ENCODE measurements at places on chromosomes 3 and 15.

DNA sequence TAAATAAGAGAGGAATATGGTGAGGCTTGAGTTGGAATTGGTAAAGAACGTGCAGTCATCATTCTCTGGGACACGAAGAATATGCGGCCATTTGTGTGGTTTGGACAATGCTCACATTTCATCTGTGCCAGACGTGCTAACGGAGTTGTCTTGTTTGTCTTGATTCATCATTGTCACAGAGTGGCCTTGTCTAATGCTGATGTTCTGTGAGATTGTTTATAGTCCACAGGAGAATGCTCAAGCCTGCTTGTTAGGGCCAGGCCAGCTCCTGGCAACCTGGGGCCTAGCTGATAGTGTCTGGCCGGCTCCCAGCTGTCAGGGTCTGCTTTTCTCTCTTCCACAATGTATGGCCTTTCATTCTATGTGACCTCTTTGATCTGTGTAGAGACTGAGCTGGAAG lies 384.7 kb downstream of the EDEM1 start:
- DNase-seq = no peak

- DNase-seq = no peak
Observed at GRCh38 chr15:29143909-29144635, 125.5 kb downstream of the NSMCE3 start.

- no peak for DNase-seq
Observed at GRCh38 chr15:58077427-58077826, 11.9 kb upstream of the ALDH1A2 start.

GRCh38 chr15:84023636-84024035 lies 211.9 kb upstream of the GOLGA6L4 start:
- no peak for DNase-seq

GRCh38 chr3:150331978-150332568 lies 76.0 kb upstream of the TSC22D2 start:
- no peak for DNase-seq

DNA sequence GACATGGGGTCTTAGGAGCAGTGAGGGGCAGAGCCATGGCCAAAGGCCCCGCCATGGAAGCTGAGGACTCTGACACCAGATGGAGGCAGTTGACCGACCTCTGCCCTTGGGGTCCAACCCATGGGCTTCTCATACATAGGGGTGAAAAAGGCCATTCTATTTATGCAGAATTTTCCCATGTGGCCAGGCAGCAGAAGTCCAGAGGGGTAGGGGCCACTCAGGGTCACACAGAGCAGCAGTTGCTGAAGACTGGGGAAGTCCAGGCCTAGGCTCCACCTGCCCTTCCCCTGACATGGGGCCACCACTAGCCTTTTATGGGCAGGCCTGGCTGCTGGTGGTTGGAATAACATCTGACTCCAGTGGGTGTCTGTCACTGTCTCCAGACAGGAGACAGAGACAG lies 6.4 kb downstream of the PRSS50 start:
- DNase-seq = no peak

GRCh38 chr15:98866511-98866910 lies 141.1 kb downstream of the PGPEP1L start:
- DNase-seq = no peak

DNA sequence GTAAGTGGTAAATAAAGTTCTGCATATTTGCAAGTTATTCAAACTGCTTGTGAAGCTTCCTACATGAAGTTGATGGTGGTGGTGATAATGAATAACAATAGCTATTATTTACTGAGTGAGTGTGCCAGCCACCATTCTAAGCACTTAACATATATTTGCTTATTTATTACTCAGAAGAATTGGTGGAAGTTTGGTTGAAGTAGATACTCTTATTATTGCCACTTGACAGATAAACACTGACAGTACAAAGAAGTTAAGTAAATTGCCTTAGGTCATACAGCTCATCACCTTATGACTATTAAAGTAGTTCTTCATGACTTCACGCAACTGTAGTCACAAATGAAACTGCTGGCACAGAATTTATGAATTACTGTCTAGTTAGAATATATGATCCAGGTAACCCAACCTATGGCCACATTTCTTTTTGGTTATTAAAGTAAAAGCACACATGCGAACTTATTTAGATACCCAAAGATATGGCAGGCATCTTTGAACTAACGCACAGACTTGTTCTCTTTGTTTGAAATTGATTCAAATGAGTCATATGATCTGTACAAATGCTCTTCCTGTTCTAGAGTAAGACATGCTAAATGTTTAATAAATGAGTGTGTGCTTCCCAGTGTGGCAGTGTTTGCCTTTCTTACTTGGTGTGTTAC lies 99.8 kb upstream of the NR2F2 start:
- no peak for DNase-seq

- DNase-seq = no peak
Observed at GRCh38 chr15:43429687-43430086, 58.8 kb downstream of the TUBGCP4 start.

DNA sequence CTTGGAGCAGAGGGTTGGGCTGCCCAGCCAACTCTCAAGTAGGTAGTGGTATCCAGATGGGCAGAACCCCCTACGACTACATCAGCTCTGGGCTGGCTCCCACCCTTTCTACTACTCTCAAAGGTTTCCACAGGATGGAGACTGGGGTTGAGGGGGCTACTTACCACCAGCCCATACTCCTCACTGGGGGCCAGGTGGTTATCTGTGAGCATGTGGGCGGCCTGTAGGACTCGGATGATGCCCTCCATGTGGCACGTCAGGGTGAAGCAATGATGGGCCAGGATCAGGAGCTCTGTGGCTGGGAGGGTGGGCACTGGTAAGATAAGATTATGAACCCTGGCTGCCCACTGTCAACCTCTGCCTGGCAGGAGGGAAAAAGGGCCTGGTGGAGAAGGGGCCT lies 33.4 kb downstream of the EIF3J start:
- no peak for DNase-seq

DNA sequence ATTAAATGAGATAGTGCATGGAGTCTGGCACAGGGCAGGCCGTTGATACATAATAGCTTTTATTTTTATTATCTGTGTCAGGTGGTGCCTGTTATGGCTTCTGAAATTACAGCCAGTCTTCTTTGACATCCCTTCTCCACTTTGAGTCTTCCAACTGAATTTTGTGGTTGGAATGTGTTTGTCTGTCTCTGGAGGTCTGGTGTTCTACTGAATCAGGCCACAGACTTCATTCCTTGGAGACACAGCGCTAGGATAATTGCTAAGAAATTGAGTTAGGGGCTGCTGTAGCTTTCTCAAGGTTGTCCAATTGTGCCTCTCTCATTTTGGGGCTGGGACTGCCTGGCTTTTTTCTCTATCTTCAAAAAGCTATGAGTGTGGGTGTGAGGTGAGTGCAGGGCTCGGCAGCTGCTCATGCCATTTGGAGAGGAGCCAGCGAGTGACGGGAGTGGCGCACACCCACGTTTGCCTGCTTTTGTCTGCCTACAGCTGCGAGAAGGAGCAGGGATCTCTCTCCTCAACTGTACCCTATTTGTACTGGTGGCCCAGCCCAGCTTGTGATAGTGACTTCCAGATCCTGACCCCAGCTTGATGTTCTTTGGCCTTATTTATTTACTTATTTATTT lies 49.8 kb upstream of the SYN2 start:
- DNase-seq = no peak

DNA sequence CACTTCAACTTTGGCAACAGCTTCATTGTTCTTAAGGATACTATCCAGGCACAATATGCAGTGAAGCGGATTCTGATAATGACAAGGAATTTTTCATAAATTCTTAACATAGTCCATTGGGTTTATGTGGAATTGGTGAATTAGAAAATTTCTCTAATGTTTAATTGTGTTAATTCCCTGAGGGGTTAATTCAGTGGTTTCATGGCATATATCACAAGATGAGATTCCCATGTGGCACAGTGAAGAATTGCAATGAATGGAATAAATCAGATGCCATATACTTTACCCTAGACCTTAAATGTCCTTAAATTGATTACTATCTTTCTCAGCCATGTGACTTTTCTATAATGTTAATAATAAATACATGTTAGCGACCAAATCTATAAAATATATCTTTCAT lies 1244.1 kb downstream of the ROBO2 start:
- no peak for DNase-seq

GRCh38 chr3:112640276-112640929 lies 540 bp downstream of the CCDC80 start:
- DNase-seq = no peak

DNA sequence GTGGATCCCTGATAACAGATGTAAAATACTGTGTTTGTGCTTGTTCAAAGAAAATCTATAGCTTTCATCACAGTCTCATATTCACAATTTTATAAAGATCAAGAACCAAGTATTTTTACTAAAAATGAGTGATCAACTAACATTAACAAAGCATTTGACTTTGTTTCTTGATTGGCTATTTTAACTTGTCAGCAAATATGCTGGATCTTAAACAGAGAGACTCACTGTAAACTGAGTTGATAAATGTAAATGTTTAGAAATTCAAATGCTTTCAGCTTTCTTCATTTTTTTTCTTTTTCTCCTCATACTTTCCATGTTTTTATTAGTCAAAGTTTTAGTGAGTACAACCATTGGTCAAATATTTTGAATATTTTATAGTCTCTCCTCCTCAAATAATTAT lies 923.0 kb upstream of the NR2F2 start:
- no peak for DNase-seq

GRCh38 chr3:14539384-14539741 lies 779 bp downstream of the GRIP2 start:
- DNase-seq = no peak

DNA sequence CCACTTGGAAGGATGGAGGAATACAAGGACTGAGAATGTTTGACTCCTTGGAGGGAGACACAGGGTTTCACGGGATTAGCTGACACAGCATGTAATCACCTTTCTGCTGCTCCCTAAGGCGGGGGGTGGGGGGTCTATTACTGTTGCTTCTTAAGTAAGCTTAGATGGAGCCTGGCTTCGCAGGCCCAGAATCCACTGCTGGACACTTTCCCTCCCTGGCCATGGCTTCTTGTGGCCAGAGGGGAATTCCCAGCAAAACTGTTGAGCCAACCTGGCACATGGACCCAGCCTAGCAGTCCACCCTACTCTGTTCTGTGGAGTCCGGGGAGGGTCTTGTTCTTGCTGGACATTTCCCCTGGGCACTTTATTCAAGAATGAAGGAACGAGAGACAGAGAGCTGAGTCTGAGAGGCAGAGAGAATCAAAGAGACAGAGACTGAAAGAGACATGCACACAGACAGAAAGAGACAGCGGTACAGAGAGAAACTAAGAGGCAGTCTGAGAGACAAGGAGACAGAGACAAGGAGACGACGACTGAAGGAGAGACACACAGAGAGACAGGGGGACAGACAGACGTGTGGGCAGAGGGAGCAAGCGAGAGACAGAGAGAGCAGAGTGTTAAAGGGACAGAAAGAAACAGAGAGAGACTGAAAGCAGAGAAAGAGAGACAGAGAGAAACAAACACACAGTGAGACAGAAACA lies 55.6 kb upstream of the DLG1 start:
- no peak for DNase-seq

- no peak for DNase-seq
Observed at GRCh38 chr15:81941479-81941878, 104.3 kb downstream of the MEX3B start.

GRCh38 chr15:67760901-67761300 lies 64.4 kb upstream of the SKOR1 start:
- no peak for DNase-seq

- no peak for DNase-seq
Observed at GRCh38 chr3:89624494-89624893, 517.1 kb downstream of the EPHA3 start.

DNA sequence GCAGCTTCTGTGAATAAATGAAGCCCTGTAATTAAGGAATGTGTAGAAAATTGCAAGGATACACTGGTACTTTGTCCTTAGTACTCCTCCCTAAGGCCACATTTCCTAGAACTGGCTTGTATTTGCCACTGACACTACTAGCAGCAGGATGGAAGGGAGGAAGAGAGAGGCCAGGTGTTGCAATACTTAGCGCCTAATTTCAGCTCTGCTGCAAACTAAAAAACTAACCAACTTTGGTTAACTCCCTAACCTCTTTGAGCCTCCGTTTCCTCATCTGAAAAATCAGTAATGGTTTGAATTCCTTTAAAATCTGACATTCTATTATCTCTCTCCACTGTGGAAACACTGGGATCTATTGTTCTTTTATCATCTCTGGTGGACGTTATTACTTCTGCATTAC lies 257.0 kb downstream of the SV2B start:
- DNase-seq = no peak

- DNase-seq = peak; percentile 18
Observed at GRCh38 chr3:13040361-13041074, 32.7 kb downstream of the IQSEC1 start.

- no peak for DNase-seq
Observed at GRCh38 chr3:32684029-32684799, 774 bp upstream of the CNOT10 start.

DNA sequence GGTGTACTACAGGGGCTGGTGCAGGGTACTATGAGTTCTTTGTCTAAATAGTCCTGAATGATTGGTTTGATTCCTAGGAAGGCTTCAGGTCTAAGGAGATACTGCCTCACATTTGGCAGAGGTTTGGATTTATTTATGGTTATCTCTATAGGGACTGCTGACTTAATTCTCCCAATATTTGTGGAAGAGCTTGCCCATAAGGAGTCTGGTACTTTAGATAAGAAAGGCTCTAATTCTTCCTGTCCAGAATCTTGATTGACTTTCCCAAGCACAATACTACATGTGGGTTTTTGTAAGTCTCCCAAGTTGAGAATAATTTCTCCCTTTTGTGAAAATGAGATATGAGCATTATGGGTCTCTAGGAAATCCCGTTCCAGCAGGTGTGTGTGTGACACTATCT lies 36.7 kb upstream of the AP4E1 start:
- DNase-seq = no peak

GRCh38 chr3:6204891-6205290 lies 656.0 kb upstream of the GRM7 start:
- DNase-seq = no peak

- DNase-seq = no peak
Observed at GRCh38 chr3:189718215-189718614, 87.0 kb downstream of the TP63 start.

- no peak for DNase-seq
Observed at GRCh38 chr3:154040283-154040682, 80.9 kb upstream of the ARHGEF26 start.

- no peak for DNase-seq
Observed at GRCh38 chr3:39809181-39809994, at the start of gene MYRIP. MYRIP (plus strand) TSS chr3:39809609; CDS start chr3:39900817, 91,208 bp downstream.

- no peak for DNase-seq
Observed at GRCh38 chr3:112043621-112044201, 9.2 kb downstream of the TMPRSS7 start.

Measured in stimulated activated CD8-positive, alpha-beta memory T cell treated with anti-CD3 and anti-CD28 coated beads, Interleukin-15, amount 100 ng/mL, for 24 hours (primary cell).